Skeletal muscle tissue (tissue), 5 donors: ENCODE measurements at places on chromosomes 6 and 20. TPM values are rescaled to one million over a fixed set of nuclear protein-coding genes. Genes with fewer than 3 reads are reported as not detected.

Gene RBM24
- 116 TPM for total RNA-seq

Gene WASF1
- total RNA-seq = 2.1 TPM

Gene REV3L
- total RNA-seq = 42.3 TPM

Gene GJA1
- 67.3 TPM for total RNA-seq

Gene ZNF391
- 2.1 TPM for total RNA-seq

Gene USP49
- 1.6 TPM for total RNA-seq

Gene ZNF217
- total RNA-seq = 8.4 TPM
